ENCODE measurements at places on chromosomes 1 and 21.

DNA sequence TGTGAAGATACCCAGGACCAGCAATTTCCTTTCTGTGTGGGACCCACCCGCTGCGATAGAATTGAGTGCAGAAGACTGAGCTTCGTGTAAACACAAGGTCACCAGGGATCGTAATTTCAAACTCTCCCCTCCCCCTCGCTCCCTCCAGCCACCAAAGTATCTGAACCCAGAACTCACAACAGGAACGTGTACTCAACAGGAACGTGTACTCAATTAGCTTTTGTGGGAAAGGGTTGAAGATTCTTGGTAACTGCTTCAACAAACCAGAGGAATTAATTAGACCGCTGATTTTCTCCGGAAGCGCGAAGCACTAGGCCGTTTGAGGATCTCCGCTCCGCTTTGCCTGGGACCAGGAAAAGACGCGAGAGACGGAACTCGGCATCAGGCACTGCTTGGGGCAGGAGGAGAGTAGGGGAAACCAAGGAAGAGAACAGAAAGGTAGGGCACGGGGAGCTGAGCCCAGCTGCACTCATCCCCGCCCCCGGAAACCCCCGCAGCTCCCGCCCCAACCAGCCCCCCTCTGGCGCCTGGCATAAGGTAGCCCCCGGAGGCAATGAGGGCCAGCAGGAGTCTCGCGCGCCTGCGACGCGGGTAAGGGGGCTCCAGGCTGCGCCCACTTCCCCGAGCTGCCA lies 453 bp downstream of the DRAM2 start:
- DNase-seq, result peak; percentile 64

DNA sequence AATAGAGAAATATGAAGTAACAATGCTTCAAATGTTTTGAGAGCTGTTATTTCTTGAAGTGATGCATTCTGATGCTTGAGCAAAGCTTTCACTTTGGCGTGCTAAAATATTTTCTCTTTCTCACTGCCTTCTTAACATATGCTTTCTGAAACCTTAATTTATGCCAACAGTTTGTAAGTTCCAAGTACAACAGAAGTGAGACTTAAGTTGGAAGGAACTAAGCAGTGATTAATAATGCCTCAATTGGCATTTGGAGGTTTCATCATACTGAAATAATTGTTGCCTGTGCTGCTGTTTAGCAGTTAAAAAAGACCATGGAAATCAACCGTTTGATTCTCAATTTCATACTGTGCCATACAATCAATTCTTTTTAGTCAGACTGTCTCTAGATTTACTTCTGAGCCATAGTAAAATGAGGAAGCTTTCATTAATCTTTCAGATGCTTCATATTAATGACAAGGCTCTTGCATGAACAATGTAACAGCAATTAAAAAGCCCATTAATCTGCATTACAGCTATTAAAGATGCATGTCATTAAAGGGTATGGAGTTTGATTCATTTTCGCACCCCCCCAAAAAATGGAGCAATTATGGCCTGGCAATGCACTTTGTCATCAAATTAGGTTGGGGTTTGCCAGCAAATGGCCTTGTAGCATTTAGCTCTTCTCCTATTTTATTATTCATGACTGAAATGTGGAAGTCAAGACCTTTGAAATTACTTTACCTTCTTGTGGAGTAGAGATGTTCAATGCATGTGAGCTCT lies 375.3 kb downstream of the USH2A start:
- DNase-seq, result no peak

DNA sequence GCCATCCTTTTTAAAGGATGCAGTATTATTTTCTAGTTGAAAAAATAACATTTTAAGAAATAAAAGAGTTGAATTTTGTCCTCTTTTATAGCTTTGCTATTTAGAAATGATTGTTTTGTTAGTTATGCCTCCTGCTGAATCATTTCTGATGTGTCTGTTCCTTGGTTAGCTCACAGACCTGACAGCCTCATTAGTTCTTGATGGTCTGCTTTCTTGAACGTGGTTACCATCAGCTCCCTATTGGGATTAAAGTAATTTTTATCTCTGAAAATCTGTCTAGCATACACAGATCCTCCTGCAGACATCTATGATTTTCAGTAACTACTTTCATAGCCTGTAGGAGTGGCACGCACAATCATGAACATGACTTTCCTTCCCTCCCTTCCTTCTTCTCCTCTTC lies 447.6 kb upstream of the B3GALT2 start:
- DNase-seq, result no peak

GRCh38 chr1:168102487-168102886 lies 34.2 kb downstream of the GPR161 start:
- DNase-seq, result no peak

DNA sequence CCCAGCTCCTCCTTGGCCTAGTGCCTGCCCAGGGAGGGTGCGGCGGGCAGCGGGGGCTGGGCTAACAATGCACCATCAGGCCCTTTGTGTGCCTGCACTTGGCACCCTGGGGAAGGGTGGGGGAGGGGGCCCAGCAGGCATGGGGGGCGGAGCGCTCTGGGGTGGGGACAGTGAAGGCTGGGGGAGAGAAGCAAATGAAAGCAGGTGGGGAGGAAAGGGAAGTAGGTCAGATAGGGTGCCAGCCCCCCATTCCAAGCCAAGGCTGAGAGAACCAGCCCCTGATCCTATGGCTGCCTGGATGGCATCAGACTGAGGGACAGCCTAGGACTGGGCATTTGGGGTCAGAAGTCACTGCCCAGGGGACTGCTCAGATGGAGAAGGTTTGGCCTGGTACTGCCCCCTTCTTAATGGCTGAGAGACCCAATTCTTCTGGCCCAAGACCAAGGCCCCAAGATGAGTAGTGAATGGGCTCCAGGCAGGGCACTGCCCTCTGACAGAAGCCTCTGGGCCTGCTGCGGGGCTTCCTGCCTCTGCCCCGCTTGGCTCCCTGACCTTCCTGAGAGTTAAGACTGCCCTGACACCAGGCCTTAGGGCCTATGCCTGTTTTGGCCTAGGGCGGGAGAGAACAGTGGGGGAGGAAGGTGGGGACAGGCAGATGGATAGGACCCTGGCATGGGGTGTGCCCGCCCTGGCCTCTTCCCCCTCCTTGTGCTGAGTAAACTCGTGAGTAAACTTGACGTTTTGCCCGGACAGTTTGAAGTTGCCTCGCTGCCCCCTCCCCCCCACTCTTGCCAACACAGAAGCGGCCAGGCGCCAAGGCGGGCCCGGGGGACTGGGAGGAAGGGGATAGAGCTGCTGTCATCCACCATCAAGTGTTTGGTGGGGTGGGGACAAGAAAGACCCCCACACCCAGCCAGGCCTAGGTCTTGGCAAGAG lies 2.7 kb downstream of the ZBTB7B start:
- DNase-seq, result peak; percentile 62
